HCEC 1CT (cell line): ENCODE measurements at places on chromosomes 1 and 21.

GRCh38 chr21:37587635-37588177 lies 221.1 kb downstream of the DYRK1A start:
- DNase-seq, result no peak

DNA sequence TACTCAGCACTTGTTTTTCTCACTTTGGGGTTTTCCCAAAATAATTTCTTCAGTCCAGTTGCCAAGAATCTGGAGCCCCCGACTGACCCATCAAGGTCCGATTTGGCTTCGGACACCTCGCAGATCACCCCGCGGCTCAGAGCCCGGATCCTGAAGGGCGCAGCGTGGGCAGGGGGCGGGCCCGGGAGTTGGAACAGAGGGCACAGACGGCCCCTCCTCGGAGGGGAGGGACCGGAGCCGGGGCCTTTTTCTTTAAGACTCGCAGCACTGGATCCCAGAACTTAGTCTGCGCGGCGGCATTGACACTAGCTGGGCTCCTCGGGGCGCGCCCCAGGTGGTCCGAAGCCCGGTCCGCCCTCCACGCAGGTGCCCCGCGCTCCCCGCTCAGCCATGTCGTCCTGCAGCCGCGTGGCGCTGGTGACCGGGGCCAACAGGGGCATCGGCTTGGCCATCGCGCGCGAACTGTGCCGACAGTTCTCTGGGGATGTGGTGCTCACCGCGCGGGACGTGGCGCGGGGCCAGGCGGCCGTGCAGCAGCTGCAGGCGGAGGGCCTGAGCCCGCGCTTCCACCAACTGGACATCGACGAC lies at the start of gene CBR3:
Gene CBR3, plus strand, starts transcription at position 277 of the 588 bp plus-strand sequence. Its CDS starts 114 bp downstream, at position 391.
- DNase-seq, result peak; percentile 33

DNA sequence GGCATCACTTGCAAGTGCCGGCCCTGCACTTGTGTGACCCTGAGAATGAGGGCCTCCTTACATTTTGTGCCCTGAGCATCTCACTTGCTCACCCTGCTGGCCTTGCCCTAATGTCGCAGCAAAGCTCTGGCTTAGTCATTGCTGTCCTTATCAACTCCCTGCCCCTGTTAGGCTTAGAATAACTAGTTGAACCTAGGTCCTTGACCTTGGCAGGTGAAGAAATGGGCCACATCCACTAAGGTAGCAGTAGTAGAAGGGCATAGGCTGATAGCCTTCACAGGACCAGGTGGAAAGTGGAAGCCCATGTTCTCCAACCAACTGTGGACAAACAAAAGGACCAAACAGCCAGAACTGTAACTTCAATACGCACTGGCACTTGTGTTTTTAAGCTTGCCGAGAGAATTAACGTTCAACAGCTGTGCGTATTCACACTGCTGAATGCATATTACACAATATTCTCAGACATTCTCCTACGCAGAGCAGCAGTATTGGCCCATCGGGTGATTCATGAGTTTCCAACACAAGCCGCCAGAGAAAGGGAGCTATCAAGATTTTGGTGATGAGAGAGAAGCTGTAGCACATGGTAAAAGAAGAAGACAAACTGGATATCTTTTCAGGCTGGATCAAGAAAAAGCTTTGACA lies 27.7 kb upstream of the PTGFRN start:
- DNase-seq, result peak; percentile 23

- DNase-seq, result no peak
Observed at GRCh38 chr1:1039145-1039910, 19.4 kb downstream of the AGRN start.

DNA sequence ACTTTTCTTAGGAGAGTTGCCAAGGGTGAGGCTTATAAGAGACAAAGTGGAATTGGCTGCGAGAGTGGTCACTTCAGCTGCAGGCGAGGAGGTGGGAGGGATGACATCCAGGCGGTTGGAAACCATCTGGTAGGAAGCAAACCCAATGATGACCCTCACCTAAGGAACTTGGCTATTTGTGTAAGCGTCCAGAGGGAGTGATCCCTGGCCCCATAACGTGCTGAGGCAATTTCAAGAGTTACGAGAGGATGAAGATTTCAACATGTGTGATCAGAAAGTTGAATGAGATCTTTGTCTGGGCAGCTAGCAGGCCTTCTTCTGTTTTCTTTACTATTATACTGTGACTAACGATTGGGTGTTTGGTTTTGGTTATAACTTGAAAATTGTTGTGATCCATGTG lies 102.7 kb upstream of the VANGL1 start:
- no peak for DNase-seq

GRCh38 chr1:240597153-240597745 lies 14.7 kb downstream of the GREM2 start:
- DNase-seq, result peak; percentile 11

DNA sequence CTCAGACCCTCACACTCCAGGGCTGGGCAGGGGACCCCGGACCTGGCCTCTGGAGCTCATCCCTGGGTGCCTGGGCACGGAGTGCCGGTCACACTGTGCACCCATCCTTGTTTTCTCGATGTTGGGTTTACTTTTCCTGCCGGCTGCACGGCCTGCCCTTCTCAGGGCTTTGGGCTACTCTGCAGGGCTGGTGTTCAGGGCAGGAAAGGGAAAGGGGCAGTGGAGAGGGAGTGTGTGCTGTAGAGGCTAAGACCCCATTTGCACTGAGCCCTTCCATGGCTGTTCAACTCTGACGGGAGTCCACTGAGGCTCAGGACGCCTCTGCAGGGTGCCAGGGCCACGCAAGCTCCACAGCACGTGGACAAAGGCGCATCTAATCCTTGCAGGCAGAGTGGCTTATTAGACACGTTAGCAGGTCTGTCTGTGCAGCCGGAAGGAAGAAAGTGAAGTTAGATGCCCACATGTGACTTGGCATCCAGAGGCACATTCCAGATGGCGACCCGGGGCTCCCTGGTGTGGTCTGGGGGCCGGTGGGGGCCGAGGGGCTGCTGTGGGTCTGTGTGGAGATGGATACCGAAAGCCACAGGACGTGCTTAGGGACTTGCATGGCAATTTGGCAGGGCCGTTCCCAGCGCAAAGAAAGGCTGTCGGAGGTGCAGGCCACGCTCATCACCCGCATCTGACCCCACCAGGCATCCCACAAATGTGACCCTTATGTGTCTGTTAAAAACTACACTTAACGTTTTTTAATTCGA lies 33.6 kb downstream of the COL18A1 start:
- no peak for DNase-seq

- no peak for DNase-seq
Observed at GRCh38 chr1:3480369-3480719, 25.9 kb downstream of the ARHGEF16 start.

DNA sequence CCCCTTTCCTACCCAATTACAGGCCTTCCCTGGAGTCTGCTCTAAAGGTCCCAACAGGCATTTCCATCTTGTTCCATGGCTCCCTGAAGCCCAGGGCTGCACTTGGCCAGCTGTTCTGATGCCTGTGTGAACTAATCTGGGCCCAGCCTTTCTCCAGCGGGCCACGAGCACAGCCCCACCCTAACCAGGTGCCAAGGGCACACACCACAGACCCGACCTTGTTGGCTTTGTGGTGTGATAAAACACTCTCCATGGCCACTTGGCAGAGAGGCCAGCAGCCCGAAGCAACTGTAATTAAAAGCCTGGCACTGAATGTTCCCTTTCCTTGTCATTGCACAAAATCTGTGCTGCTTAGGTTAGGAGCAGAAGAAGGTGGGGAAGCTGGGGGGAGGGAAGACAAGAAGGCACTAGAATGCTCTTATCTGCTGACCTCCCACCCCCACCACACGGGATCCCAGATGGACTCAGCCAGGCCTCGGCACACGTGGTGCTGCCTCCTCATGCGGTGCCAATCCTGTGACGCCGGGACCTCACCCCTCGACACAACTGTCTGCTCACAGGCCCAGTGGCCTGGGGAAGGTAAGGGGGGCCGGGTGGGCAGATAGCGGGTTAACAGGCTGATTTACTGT lies 9.9 kb downstream of the HCRTR1 start:
- no peak for DNase-seq

DNA sequence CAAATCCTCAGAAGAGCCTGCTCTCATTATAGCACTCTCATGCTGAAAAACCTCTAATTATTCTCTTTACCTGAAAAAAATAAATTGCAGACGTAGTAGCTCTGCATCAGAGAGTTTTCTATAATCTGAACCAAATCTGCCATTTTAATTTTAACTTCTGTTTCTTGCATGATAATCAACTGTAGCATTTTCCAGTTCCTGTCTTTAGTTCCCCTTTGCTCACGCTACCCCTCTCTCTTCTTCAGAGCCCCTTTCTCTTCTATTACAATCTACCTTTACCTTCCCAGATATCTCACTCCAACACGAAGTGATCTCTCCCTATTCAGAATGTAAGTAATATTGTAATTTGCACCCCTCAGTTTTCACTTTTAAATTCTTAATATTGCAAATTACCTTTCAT lies 31.4 kb downstream of the FMO1 start:
- no peak for DNase-seq

DNA sequence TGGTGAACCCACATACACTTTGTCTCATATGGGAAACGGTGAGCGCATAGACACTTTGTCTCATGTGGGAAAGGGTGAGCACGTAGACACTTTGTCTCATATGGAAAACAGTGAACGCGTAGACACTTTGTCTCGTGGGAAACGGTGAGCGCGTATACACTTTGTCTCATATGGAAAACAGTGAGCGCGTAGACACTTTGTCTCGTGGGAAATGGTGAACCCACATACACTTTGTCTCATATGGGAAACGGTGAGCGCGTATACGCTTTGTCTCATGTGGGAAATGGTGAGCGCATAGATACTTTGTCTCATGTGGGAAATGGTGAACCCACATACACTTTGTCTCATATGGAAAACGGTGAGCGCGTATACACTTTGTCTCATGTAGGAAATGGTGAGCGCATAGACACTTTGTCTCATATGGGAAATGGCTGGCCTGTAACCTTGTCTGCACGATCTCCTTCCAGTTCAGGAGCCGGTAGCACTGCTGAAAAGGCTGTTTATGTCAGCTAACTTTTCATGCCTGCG lies 50.7 kb upstream of the TRAPPC10 start:
- no peak for DNase-seq

DNA sequence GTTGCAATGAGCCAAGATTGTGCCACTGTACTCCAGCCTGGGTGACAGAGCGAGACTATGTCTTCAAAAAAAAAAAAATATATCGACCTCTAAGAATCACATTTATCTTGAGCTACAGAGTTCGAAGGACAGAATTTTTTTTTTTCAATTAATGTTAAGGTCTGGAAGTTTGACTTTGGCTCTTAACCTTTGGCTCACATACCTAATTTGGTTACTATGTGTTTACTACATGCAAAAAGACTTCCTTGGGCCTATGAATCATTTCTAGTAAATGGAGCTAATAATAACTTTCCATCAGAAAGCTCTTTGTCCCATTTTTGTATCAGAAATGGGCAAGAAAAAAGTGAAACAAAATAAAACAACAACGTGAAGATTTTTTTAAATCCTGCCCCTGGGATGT lies 351.2 kb downstream of the SMYD3 start:
- DNase-seq, result peak; percentile 90

DNA sequence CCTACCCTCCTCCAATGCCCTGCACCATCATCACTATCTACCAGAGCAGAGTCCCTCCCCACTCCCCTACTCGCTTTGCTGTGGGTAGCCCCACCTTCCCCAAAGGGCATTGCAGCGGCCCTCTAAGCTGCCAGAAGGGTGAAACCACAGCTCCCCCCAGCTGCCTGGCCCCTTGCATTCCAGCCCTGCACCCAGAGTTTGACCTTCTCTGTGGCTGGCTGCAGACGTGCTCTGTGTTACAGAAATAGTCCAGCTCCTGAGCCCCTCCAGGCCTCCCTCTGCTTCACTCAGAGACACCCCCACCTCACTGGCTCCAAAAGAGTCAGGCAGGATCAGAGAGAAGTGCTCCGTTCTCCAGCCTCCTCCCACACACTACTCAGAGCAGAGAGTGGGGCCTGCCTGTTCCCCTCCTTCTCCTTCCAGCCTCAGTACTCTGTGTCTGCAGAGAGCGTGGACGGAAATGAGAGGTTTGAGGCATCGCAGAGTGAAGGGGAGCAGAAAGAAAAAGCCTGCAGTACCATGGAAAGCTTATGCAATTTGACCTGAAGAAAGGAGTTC lies 63.2 kb downstream of the PLEKHA6 start:
- DNase-seq, result peak; percentile 89

GRCh38 chr1:41475859-41476567 lies 8.5 kb downstream of the EDN2 start:
- no peak for DNase-seq

DNA sequence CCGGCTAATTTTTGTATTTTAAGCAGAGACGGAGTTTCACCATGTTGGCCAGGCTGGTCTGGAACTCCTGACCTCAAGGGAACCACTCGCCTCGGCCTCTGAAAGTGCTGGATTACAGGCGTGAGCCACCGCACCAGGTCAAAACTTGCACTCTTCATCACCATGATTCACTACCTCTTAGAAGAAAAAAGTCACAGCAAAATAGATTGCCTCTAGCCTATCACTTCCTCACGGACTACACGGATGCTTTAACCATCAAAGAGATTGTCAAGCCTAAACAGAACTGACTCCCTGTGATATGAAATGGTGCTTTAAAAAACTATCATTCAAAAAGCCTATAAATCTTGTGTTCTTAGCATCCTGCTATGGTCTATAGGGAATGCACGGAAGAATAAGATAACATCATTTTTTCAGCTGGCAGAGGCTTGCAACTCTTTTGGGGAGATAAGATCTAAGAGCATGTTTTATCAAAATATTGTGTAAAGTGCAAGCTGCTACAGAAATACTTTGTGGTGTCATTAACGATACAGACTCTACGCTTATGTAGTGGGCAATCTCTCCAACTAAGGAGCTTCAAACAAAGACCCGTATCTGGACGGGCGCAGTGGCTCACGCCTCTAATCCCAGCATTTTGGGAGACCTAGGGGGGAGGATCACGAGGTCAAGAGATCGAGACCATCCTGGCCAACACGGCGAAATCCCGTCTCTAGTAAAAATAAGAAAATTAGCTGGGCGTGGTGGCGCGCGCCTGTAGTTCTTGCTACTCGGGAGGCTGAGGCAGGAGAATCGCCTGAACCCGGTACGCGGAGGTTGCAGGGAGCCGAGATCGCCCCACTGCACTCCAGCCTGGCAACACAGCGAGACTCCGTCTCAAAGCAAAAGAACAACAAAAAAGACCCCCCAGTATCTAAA lies 966 bp downstream of the TFB2M start:
- DNase-seq, result no peak

DNA sequence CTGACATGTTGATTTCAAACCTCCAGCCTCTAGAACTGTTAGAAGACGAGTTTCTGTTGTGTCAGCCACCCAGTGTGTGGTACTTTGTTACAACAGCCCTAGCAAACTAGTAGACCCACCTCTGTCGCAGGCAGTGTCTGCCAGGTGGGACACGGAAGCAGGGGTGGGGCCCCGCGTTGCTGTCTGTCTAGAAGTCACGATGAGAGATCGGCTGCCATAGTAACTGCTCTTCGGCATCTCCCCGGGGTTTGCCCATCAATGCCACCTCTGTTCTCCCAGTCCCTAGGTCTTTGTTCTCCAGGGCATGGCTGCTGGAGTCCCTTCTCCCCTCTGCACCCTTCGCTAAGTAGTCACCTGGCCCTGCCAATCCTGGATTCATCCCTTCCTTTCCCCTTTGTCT lies 15.2 kb upstream of the CLSTN1 start:
- no peak for DNase-seq

DNA sequence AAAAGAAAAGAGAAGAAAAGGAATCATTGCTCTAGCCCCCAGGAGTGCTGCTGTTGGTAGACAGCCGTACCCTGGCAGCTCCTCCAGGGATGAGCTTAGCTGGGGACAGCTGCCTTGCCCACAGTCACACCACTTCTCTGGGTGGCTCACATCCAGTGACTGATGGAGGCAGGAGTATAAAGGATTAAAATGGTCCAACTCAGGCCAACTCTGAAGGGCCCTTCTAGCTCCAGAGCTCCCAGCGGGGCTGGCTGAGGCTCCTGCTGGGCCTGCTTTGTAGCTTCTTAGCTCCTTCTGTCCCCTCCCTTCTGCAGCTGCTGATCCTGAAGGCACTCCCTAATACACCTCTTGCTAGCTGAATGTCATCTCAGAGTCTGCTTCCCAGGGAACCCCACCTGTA lies 4.4 kb downstream of the CITED4 start:
- DNase-seq, result no peak
